AG08396 (cell line): ENCODE measurements at places on chromosomes 12 and 14.

- peak; percentile 35 for DNase-seq
Measured at GRCh38 chr12:96034621-96035282, 635 bp downstream of the LTA4H start.

DNA sequence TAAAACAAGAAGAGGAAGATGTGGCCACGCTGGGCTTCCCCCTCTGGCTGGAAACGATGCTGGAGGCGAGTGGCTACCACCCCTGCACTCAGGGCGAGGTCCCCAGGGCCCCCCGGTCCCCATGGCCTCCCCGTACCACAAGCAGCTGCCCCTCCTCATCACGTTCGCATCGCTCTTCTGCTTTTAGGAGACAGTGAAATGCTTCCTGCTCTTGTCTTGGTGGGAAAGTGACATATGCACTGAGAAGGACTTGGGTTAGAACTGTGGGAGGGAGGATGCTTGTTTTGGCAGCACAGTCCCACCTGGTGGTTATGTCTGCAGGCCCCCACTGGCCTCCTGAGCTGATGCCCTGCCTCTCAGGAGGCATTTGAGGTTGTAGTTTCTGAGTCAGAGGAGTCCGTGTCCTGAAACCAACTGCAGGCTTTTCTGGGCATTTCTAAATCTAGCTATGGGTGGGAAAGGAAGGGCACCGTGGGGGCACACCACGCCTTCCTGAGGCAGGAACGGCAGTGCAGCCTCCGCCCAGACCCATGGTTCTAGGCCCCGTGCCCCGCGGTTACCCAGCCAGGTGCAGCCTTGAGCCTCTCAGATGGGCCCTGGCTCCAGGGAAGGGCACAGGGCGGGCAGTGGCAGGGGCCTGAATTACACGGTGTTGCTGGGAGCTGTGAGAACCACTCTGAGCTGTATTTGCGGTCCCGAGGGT is 139.3 kb downstream of the ADGRD1 start:
- DNase-seq = no peak

- no peak for DNase-seq
Measured at GRCh38 chr12:104462931-104463339, 6.2 kb downstream of the CHST11 start.

- no peak for DNase-seq
Measured at GRCh38 chr12:53791735-53792326, 40.1 kb upstream of the CISTR start.

DNA sequence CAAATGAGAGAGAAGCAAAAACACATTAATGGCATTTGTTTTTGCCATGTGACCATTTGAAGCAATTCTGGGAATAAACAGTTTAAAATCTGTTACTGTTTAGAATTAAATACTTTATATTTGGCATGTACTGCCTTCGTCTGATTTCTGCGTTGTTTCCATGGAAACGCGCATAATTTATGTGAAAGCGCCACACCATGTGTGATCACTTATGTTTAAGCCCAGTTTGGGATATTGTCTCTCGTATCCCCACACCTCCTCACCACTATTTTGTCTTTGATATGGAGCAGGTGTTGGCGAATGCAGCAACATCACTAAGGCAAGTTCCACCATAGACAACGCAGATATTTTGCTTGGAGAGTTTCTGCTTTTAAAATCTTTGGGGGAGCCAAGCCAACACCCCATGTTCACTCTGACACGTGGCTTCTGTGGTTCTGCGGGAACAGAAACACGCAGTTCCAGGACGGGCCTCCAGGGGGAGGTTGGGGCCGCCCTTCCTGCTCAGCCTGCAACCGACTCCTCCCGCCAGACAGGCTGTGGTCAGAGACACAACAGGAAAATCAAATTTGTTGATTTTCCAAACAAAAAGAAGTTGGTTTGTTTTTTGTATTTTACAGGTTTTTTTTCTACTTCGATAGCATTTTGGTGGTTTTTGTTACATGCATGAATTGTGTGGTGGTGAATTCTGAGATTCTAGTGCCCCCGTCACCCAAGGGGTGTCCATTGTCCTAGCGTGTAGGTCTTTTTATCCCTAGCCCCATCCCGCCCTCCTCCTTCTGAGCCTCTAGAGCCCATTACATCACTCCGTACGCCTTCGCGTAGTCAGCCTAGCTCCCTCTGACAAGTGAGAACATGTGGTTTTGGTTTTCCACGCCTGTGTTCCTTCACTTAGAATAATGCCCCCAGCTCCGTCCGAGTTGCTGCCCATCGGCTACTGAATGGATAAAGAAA is 101.9 kb upstream of the SFSWAP start:
- DNase-seq = peak; percentile 85

GRCh38 chr14:51879170-51879569 is 18.8 kb downstream of the GNG2 start:
- DNase-seq = no peak

DNA sequence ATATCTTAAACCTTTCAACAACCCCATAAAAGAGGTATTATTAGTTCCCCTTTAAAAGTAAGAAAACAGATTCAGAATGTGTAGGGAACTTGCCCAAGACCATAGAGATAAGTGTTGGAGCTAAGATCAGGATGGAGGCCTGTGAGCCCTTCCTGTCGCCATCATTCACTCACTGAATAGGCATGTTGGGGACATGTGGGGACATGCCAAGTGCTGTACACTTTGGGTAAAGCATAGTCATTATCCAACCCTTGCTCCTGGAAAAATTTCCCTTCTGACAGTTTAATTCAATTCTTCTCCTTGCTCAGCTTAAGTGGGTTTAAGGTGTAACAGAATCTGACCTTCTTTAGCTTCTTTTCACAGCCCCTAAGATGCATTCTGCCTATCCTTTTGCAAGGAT is 28.0 kb upstream of the C12orf42 start:
- no peak for DNase-seq

DNA sequence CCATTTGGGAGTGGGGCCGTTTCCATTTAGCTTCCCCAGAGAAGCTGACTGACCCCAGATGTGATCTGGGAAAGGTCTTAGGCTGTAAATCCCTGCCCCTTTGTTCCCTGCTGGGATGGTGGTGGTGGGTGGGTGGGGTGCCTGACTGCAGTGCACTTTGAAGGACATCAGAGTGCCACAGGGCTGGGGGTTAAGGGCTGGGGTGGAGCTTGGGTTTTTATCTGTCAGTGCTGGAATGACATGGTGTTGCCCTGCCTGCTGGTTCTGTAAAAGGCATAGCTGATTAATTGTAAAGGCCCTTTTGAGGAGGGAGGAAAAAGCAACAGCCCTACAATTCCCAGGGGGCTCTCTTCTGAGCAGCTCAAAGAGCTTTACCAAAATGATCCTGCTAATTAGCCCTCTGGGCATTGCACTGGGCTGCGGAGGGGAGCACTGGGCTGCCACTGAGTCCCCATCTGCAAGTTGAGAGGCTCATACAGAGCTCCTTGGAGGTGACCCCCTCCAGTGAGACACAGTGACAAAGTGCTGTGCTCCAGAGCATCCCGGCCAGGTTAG is 21.1 kb downstream of the PLEKHG3 start:
- no peak for DNase-seq

DNA sequence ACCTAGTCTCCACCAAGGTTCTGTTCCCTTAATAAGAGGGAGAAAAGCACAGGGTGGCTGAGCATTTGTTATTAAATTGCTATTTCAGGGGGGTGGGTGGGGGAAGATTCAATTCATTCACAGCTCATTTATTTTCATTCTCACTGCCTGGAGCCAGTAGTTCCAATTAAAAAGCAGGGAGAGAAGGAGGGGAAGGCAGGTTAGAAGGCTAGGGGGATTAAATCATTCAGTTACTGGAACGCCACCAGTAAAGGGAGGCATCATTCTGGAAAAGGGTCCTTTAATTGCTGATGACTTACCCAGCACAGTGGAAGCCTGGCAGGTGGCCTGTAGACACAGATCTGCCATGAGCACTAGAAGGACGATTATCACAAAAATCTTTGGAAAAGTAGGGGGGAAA is 47.4 kb downstream of the NIN start:
- DNase-seq = no peak

DNA sequence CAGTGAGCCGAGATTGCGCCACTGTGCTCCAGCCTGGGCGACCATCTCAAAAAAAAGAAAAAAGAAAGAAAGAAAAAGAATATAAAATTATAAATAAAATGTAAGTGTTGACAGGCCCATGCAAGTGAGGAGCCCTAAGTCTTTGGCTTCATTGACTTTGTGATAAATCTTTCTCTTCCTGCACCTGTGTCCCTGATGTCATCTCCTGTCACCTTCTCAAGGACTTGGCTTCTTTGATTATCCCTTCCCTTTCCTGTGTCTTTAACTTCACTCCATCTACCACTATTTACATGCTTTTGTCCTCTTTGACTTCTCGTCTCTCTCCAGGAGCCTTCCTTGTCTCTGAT is 33.6 kb upstream of the WNK1 start:
- DNase-seq = no peak

DNA sequence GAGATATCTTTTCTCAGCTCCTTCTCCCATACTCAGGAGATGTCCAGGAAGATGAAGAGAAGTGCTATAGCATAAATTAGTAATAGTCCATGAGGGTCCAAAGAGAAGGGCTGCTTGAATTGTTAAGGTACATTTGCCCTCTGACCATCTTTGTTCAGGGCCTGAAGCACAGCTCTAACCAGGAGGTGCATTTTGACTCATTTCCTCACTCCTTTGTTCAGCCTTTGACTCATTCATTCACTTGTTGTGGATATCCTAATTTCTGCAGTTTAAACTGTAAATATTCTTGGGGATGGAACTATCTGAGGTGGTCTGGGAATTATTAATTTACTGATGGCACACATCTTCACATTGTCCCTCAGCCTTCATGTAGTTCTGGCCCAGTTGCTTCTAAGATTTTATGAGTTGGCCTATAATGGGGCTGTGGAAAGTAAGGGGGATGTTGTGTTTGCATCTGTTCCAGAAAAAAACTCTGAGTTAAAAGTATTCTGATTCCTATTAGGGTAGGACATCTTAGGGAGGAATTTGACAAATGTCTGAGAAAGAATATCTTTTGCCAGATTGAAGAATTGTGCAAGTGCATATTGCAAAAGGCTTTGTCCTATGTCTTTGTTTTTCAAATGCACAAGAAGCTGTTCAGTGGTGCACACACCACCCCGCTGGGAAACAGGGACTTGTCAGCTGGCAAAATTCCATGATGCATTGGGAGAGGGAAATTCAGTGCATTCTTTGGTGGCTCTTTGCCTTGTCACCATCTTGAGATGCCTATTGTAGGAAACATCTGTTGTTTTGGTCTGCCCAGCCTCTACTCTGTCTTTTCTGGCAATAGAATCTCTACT is 22.1 kb downstream of the SMOC1 start:
- DNase-seq = no peak

DNA sequence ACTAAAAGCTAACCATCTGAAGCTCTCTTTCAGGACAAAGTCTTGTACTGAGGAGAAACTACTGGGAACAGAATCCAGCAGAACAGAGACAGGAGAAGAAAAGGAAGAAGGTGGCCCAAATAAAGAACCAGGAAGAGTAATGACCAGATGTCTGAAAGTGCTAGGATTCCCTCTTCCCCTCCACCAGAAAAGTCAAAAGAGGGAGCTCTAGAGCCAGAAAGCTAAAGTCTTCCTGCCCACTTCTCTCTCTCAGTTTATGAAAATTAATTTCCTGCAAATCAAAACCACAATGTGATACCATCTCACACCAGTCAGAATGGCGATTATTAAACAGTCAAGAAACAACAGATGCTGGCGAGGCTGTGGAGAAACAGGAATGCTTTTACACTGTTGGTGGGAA is 47.2 kb downstream of the SPPL3 start:
- DNase-seq = no peak

GRCh38 chr12:114316076-114316475 is 89.9 kb downstream of the TBX5 start:
- DNase-seq = peak; percentile 62

GRCh38 chr14:92492258-92492657 is 21.3 kb upstream of the RIN3 start:
- no peak for DNase-seq

DNA sequence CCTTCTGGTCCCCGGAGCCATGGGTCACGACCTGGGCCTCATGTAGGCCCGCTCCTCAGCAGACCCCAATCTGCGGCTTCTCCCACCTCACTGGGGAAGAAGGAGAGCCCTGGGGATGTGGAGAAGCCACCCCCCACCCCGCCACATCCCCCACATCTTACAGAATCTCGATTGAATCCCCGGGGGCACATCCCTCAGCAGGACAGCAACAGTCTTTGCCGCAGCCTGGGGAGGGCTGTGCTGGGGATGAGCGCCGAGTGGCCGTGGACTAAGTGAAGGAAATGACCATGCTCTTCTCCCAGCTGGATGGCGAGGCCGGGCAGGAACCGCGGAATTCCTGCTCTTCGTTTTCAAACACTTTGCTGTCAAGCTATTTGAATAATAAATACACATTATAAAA is 169.0 kb upstream of the RTL1 start:
- DNase-seq = no peak

GRCh38 chr12:124430491-124430890 is 135.6 kb downstream of the RFLNA start:
- DNase-seq = no peak

DNA sequence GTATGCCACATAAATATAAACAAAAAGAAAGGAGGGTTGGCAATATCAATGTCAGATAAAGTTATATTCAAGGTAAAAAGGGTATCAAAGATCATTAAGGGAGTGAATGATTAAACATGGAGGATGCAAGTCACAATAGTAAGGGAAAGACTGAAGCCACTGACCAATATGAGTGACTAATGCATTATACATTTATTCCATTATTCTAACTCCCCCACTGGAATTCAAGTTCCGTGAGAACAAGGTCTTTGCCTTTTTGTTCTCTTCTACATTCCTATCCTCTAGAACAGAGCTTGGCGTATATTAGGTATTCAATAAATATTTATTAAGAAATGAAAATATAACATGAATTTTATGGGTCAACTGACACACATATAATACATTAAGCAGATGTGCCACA is 30.7 kb downstream of the MAP4K5 start:
- DNase-seq = peak; percentile 15

- DNase-seq = no peak
Measured at GRCh38 chr14:76228138-76228537, 76.4 kb downstream of the GPATCH2L start.

DNA sequence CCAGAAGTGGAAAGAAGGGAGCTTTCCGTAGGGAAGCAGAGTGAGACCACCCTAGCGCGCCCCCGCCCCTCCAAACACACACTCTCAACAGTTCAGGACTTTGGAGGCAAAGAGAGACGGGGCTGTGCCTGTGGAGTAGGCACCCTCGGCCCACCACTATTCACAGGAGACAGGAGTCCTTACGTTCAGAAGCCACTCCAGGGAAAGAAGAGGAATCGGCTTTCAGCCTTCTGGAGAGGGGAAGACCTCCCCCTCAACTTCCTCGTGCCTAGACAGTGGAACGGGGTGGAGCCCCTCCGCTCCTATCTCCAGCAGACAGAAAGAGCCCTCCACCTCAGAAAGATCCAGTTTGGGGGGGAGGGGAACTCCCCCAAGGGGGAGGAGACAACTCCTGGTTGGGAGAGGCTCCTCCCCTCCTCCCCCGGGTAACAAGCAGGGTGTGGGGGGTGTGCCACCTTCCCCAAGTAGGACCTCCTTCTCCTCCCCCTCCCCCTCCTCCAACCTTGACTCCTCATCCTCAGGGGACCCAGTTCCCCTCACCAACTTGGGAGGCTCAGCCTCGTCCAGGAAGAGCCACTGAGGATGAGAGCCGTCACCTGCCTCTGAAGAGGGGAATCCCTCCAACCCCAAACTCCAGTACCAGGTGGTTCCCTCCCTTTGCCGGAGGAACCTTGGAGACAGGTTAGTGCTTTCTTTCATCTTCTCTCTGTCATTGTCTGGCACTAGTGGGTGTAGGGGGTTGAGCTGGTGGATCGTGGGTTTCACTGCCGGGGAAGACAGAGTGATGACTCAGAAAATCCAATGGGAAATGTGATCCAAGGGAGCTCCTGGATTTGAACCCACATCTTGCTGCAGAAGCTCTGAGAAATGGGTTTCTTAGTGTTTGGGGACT is 883 bp downstream of the FOXJ2 start:
- peak; percentile 77 for DNase-seq

GRCh38 chr14:53412819-53413675 is 259.9 kb upstream of the DDHD1 start:
- DNase-seq = no peak

GRCh38 chr14:94880876-94881275 is 111.0 kb upstream of the GSC start:
- DNase-seq = no peak
